ENCODE measurements at places on chromosomes 6 and 20. TPM values are rescaled to one million over a fixed set of nuclear protein-coding genes. Genes with fewer than 3 reads are reported as not detected.

Gene HCRTR2
- total RNA-seq: 0.07 TPM

Gene DDX43
- 0.15 TPM for total RNA-seq

Gene CCN5
- total RNA-seq: not detected

Gene HLA-DRA
- 0.33 TPM for total RNA-seq

Gene BRPF3
- 15.6 TPM for total RNA-seq

Gene SLC22A7
- not detected for total RNA-seq

Gene SLPI
- total RNA-seq: not detected

Gene CLPSL2
- total RNA-seq: 10.8 TPM

Gene GABRR1
- total RNA-seq: 0.10 TPM

Gene CRISP2
- not detected for total RNA-seq

Gene CALHM6
- 2.1 TPM for total RNA-seq

Measured in H7 (cell line).